ENCODE measurements at places on chromosomes 12 and 14. TPM values are rescaled to one million over a fixed set of nuclear protein-coding genes. Genes with fewer than 3 reads are reported as not detected.

DNA sequence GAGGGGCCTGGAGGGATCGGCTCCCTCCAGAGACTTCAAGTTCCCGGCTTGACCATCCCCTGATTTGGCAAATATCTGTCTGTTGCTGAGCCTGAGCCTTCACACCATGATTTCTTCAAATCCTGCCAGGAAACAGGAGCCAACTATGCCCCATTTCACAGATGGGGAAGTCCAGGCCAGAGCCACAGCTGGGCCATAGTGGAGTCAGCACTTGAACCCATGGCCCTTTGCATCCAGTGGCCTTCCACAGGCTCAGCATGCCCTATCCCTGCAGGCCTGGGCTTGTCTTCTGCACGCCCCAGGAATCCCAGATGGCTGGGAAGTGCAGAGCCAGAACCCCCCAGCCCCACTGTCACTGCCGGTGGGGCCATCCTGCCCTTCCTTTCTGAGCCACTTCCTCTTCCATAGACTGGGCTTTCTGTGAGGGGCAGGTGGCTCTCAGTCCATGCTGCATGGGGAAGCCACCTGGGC, 44.9 kb downstream of the CYP46A1 start:
- no peak for DNase-seq

DNA sequence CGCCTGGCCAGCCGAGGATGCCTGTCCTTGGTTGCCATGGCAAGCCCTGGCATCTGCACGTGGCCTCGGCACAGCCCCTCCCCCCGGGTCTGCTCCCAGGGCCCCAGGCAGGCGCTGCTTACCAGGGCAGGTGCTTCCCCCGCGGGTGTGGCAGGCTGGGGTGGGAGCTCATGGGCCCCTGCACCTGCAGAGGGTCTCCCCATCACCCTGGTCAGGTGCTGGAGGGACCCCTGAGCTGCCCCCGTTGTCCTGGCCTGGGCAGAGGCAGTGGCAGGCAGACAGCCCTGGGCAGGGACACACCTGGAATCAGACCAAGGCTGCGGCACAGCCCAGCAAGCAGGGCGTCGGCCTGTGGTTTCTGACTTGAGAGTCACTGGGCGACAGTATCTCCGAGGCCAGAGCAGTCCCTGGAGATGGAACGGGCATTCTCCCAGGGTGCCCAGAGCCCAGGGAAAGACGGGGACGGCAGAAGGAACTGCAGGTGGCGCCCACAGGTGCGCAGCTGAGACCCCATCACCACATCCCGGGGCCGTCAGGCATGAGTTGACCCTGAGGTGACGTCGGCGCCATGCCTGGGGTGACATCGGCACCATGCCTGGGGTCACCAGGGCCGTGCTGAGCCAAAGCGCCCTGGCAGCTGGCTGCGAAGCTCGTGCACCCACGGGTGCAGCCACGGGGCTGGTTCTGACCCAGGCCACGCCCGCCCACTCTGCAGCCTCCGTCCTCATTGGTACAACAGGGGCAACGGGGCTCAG, 56.1 kb upstream of the FBRSL1 start:
- DNase-seq: no peak

DNA sequence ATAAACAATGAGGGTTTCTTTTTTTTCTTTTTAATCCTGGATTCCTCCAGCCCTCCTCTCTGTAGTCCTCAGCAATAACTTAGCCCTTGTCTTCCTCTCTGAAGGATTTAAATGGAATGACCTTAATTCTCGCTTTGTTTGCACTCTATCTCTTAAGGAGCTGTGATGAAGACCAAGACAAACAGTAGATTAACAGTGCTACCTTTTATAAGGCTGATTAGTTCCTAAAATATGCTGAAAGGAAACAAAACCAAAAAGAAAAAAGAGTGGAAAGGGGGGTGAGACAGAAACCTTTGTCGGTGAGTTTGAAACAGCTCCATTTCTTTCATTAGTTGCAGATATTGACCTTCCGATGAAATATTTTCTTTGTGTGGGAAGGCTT, 38.7 kb upstream of the PTCSC3 start:
- no peak for DNase-seq

DNA sequence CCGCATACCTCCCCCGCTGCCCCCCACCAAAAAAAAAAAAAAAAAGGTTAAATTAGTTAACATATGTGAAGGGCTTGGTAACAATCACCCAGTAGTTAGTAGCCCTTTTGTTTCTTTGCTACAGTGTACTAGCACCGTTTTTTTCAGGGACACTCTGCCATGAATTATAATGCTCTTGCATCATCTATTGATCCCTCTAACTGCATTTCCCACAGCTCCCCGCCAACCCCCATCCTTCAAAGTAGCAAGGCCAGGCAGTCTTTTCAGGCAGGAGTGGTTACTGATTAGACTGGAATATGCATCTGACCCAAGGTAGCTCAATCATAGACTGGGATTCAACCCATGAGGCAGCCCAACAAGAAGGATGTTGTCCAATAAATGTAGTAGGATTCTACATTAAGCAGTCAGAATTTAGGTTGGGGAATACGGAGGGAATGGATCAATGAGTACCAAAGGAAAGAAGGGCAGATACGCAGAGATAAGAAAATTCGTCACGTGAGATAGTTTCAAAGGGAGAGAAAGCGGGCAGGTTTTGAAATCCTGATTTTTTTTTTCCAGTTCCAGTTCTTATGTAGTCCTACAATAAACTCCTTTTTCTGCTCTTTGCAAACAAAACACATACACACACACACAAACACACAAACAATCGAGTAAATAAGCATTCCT, 39.8 kb upstream of the CRACR2A start:
- DNase-seq: no peak

The ITGB7 gene
- total RNA-seq: not detected

The SLC6A13 gene
- total RNA-seq: 0.17 TPM

The SLC24A4 gene
- total RNA-seq: under 0.01 TPM

The AICDA gene
- not detected for total RNA-seq

The AREL1 gene
- 31.2 TPM for total RNA-seq

The CD4 gene
- total RNA-seq: not detected
